ENCODE measurements at places on chromosomes 16 and 17.

DNA sequence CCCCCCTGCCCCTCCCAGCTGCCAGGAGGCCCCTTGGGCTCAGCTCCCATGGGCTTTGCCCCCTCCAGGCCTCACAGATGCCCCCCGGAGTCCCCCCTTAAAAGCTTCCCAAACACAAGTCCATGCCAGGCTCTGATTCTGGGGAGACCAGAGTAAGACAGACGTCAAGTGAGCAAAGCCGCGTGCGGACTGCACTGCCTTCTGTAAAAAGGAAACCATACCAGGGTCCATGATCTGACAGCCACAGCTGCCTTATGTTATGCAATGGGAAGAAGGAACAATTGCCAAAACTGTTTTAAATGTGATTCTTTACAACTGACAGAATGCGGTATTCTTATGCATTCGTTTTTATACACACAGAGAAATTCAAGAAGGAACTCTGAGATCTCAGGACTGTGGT lies 17.9 kb upstream of the HEXD start:
- no peak for DNase-seq

DNA sequence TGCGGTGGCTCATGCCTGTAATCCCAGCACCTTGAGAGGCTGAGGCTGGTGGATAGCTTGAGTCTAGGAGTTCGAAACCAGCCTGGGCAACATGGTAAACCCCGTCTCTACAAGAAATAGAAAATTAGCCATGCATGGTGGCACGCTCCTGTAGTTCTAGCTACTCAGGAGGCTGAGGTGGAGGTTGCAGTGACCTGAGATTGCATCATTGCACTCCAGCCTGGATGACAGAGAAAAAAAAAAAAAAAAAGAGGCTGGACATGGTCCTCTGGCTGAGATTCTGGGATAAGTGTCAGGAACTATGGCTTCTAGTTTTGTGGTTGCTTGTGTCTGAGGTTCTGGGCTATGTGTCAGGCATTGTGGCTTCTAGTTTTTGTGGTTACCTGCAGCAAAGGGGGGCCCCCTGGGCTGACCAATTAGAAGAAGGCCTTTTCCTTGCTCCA lies 7.0 kb downstream of the KSR1 start:
- no peak for DNase-seq

DNA sequence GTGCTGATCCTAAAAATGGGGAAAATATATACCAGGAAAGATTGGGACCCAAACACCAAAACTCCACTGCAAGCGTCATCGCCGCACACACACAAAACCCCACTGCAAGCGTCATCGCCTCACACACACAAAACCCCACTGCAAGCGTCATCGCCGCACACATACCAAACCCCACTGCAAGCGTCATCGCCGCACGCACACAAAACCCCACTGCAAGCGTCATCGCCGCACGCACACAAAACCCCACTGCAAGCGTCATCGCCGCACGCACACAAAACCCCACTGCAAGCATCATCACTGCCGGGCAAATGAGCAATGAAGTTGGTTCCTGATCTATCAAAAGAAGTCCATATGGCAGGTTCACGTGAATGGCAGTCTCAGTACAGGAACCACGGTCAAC lies 144.4 kb downstream of the SLC39A11 start:
- no peak for DNase-seq

DNA sequence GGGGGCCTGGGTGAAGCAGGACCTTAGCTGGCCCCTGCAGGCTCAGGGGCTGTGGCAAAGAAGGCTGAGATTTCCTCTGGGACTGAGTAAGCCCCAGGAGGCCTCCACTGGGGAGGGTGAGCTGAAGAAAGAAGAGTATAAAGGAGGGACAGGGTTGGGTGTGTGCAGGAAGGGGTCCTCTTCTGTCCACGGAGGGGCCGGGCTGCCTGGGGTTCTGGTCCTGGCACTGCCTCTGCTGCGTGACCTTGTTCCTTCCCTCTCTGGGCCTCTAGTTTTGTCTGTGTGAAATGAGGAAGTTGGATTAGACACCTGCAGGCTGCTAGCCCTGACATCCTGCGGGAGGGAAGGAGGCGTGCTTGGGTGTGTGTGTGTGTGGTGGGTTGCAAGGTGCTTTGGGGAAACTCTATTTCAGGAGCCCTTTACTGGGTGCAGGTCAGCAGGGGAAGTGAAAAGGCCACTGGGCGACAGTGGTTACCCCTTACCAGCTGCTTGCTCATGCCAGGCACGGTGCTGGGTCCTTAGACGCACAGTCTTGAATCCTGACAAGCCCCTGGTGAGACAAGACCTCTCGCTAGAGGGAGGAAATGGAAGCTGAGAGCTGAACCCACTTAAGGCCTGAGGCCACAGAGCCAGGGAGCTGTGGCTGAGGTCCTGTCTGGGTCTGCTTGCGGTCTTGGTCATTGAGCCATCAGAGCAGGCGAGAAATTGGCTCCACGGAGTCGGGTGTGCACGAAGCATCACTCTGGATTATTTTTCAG lies 60.7 kb downstream of the OR1D5 start:
- peak; percentile 68 for DNase-seq

GRCh38 chr17:913207-913606 lies 66.4 kb downstream of the NXN start:
- DNase-seq = no peak

- no peak for DNase-seq
These were observed 208.3 kb downstream of the C16orf95 start for GRCh38 chr16:87108941-87109340.

DNA sequence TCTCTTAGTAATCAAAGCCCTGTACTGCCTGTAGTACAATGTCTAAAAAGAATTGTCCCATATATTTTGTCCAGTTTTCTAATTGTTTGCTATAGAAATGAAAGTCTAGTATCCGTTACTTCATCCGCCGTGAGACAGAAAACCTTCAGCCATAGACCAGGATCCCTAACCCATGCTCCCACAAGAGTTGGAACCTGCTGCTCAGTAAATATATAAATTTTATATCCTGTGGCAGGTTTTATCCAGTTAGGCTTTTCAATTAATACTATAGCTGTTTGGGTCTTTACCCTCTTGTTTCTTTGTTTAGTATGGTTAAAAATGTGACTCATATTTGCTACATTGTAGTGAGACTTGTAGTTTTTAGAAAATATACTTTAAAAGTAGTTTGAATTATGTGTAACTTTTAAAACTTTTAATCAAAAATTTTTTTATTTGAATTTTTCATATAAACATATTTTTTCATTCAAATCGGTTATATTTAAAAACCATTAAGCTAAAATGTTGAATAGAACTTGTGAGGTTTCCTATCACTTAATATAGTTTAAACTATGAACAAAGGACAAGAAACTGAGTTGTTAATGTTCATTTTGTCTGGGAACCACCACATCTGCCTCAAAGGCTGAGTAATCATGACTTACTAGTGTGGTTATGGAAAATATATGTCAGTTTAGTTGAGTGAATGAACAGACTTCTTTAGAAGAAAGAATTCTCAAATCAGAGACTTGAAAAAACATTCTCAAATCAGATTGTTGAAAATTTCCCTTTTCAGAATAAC lies 54.8 kb downstream of the VMP1 start:
- DNase-seq = peak; percentile 43

GRCh38 chr16:66810391-66810790 lies 9.0 kb upstream of the TERB1 start:
- no peak for DNase-seq

GRCh38 chr17:12691173-12691572 lies 25.5 kb downstream of the MYOCD start:
- DNase-seq = no peak

- no peak for DNase-seq
These were observed 12.9 kb upstream of the P2RX1 start for GRCh38 chr17:3929181-3929580.

- DNase-seq = no peak
These were observed 23.0 kb upstream of the CDR2 start for GRCh38 chr16:22397464-22397863.

- no peak for DNase-seq
These were observed 19.8 kb downstream of the RAD51D start for GRCh38 chr17:35099908-35100307.

DNA sequence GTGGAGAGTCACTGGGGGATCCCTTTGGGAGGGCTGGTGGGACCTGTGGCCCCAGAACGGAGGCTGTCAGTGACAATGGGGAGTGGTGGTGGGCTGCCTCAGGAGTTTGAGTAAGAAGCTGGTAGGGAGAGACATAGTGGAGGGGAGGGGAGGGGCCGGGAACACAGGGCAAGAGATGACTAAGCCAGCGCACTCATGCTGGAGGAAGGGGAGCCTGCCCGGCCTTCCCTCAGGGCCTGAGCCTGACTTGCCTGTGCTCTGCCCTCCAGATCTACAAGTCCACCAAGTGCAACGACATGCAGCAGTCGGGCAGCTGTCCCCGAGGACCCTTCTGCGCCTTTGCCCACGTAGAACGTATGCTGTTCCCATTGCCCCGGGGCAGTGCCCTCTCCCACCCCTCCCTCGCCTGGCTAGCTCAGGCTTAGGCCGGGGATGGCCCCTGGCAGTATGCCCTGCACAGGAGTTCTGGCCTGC lies 29.3 kb downstream of the UNC13D start:
- DNase-seq = no peak

GRCh38 chr16:3481696-3482658 lies 13.3 kb downstream of the C16orf90 start:
- DNase-seq = no peak

- no peak for DNase-seq
These were observed 2.1 kb upstream of the UNC119 start for GRCh38 chr17:28554565-28554964.

GRCh38 chr17:73506470-73507435 lies 137.5 kb downstream of the SDK2 start:
- DNase-seq = no peak

DNA sequence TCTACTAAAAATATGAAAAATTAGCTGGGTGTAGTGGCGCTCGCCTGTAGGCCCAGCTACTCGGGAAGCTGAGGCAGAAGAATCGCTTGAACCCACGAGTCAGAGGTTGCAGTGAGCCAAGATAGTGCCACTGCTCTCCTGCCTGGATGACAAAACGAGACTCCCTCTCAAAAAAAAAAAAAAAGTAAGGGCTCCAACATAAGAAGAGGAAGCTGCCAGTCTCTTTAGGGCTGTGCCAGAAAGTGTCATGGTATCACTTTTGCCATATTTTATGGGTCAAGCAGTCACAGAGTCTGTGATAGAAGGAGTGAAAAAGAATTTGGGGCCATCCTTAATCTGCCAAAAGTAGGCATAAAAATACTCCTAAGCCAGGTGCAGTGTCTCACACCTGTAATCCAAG lies 1.4 kb upstream of the PIPOX start:
- DNase-seq = no peak

- no peak for DNase-seq
These were observed 17.8 kb downstream of the TMEM11 start for GRCh38 chr17:21196126-21196525.

- no peak for DNase-seq
These were observed 4.8 kb downstream of the PITPNC1 start for GRCh38 chr17:67381929-67382257.

- no peak for DNase-seq
These were observed 671 bp upstream of the EDC4 start for GRCh38 chr16:67872131-67872630.

GRCh38 chr17:1147664-1148063 lies 32.1 kb downstream of the ABR start:
- no peak for DNase-seq

DNA sequence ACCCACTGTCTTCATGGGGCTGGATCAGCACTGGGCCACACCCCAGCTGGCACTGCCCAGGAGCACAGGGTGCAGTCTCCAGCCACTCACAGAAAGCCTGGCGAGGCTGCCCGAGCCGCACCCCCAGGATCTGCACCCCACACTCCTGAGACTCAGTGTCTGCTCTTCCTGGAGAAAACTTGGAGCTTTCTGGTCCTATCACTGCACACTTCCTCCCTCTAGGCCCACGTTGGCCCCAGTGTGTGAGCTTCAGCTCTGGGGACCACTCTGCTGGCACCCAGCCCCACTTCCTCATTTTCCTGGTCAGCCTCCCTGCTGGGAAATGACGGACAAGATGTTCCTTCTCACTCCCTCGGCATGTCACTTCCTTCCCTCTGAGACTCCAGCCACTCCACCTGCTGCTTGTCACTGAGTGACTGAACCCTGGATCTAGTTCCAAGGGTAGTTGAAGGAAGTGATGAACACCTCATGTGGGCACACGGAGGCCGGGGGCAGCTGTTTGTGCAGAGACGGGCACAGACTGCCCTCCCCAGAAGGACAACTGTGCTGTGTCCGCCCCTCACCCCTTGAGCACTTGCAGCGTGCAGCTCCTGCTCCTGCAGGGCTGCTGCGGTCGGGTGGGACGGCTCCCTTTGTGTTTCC lies 29.0 kb downstream of the ZC3H18 start:
- DNase-seq = no peak

Measured in CD4-positive, alpha-beta T cell treated with Interleukin-4 for 1 hour (primary cell).